ENCODE measurements at places on chromosomes 7 and 10. TPM values are rescaled to one million over a fixed set of nuclear protein-coding genes. Genes with fewer than 3 reads are reported as not detected.

FGF8 gene
- not detected for polyA plus RNA-seq

CNPY1 gene
- polyA plus RNA-seq, result not detected

OPALIN gene
- polyA plus RNA-seq, result not detected

NPC1L1 gene
- polyA plus RNA-seq, result 0.61 TPM

POLR2J2 gene
- polyA plus RNA-seq, result 6.1 TPM

ZPBP gene
- 0.33 TPM for polyA plus RNA-seq

TUBB8 gene
- polyA plus RNA-seq, result 0.46 TPM

CYP3A7 gene
- 0.11 TPM for polyA plus RNA-seq

STEAP1B gene
- not detected for polyA plus RNA-seq

ITPRID1 gene
- 0.02 TPM for polyA plus RNA-seq

SORBS1 gene
- 13.3 TPM for polyA plus RNA-seq

VWC2 gene
- 0.02 TPM for polyA plus RNA-seq

LIPN gene
- not detected for polyA plus RNA-seq

CRYGN gene
- 0.07 TPM for polyA plus RNA-seq

GPR158 gene
- polyA plus RNA-seq, result 1.2 TPM

DRGX gene
- not detected for polyA plus RNA-seq

CALHM3 gene
- polyA plus RNA-seq, result 1.5 TPM

PDE1C gene
- 1.5 TPM for polyA plus RNA-seq

H2AZ2 gene
- 56.4 TPM for polyA plus RNA-seq

MALSU1 gene
- polyA plus RNA-seq, result 10.7 TPM

DDC gene
- 25.2 TPM for polyA plus RNA-seq

RBP3 gene
- polyA plus RNA-seq, result not detected

GHRHR gene
- polyA plus RNA-seq, result 0.47 TPM

SPDYE5 gene
- polyA plus RNA-seq, result 0.09 TPM

CALML3 gene
- polyA plus RNA-seq, result 0.08 TPM

UBE2D4 gene
- polyA plus RNA-seq, result 17.0 TPM

TAS2R41 gene
- polyA plus RNA-seq, result not detected

SPDYE2B gene
- not detected for polyA plus RNA-seq

COL26A1 gene
- polyA plus RNA-seq, result 0.87 TPM
